Heart right ventricle (tissue), 16 donors: ENCODE measurements at places on chromosomes 1 and 21.
A peak's percentile ranks its signal among the peaks of the same experiment; 100 is the strongest.

- DNase-seq = no peak
Observed at GRCh38 chr1:8525216-8525557, 207.3 kb downstream of the SLC45A1 start.

DNA sequence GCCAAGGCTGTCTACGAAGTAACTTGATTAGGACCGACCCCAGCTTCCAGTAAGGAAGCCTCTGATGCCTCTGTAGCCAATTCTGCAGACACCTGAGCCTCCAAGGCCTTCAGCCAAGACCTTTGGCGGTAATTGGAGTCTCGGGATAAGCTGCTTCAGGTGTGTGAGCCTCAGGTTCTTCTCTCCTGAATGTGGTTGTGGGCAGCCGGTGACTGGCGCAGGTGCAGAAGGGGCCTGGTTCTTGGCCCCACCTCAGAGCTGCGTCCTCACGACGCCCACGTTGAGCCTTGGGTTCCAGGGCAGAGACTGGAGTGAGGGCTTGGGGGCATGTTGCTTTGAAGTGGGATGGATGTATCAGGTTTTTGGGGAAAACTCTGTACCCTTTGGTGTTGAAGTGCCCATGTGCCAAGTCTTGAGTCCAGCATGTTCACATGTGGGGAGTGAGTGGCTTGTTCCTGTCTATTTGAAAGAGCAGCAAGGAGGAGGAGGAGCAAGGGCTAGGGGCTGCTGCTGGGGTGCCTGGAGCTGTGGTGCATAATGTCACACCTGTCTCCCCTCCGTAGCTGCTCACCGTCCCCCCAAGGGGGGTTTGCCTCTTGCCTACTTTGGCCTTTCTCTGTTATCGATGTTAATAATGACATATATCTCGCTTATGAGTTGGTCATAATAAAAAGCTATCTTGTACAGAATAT lies 1.4 kb downstream of the PSEN2 start:
- no peak for DNase-seq

GRCh38 chr1:110633646-110634030 lies 27.5 kb upstream of the KCNA2 start:
- DNase-seq = no peak

GRCh38 chr21:37821786-37822450 lies 94.3 kb downstream of the KCNJ6 start:
- DNase-seq = no peak

DNA sequence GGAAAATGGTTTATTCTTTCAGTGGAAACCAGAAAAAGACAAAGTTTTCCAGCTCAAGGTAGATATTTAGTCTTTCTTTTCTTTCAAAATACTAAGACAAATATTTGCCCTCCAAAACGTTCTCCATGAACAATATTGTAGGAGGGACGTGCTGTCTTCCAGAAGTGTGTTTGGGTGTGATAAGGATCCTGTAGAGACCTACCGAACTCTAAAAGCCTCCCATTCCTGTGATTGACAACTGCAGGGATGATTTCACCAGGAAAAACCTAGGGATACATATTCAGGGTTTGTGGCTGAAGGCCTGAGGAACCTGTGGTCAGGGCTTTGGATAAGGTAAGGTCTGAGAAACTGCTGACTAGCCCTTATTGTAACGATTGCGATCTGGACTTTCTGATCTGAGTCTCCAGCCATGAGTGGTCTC lies 167.1 kb downstream of the ZNF648 start:
- DNase-seq = no peak

GRCh38 chr1:206658981-206659273 lies 23.6 kb downstream of the DYRK3 start:
- no peak for DNase-seq

GRCh38 chr1:92774407-92774806 lies 10.5 kb downstream of the EVI5 start:
- no peak for DNase-seq

DNA sequence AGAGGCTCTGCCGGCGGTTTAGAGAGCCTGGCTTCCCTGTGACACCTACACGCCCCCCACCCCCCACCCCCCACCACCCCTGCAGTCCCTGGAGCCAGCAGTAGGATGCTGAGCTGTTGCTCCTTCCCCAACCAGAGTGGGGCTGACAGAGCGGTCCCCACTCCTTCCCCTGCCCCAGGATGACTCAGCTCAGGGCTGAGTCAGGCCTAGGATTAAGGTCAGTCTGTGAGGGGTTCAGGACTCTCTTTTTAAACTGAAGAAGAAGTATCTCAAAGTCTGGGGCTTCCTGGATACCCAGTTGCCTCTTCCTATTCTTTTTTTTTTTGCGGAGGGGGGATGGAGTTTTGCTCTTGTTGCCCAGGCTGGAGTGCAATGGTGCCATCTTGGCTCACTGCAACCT lies 19.1 kb downstream of the DMBX1 start:
- DNase-seq = no peak

- DNase-seq = no peak
Observed at GRCh38 chr1:154873321-154873950, 3.4 kb upstream of the KCNN3 start.

DNA sequence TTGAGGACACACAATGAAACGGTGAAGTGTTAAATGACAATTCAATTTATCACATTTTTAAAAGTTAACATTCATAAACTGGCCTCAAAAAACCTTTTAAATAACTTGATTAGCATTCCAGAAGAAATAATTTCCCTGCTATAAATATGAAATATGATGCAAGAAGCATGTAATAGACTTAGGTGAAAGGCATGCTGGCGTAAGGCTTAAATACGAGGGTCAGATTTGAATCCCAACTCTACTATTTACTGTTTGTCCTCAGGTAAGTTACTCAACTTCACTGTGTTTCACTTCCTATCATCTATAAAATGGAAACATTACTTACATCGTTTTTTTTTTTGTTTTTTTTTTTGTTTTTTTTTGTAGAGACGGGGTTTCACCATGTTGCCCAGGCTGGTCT lies 40.8 kb downstream of the EPRS1 start:
- DNase-seq = no peak

DNA sequence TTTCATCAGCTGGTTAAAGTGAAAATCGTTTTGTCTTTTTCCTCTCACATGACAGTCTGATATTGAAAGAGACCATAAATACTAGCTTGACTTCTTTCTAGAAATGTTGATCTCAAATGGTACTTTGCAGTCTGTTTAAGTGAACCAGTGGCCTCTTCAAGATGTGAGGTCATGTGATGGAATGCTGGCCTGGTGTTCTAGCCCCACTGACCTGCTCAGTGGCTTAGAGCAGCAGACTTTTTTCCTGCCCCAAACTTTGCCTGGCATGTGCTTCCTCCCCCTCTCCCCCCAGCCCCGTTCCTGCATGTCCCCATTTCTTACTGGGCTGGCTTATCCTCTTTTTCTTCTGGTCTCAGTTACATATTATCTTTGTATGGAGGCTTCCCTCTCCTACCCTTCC lies 34.3 kb downstream of the ZYG11A start:
- DNase-seq = no peak

DNA sequence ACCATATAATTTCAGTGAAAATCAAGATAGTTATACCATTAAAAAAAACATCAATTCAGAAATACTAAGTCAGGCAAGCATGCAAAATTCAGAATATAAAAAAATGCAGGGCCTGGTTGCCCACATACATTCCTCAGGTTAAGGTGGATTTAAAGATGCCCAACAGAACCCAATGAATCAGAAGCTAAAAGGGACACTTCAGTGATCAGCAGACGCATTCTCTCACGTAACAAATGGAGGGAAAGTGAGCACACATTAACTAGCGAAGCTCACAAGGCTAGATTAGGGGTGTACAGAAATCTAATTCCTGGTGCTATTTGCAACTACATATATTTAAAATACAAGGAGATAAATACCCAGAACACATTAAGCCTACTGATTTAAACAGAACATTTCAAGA lies 17.5 kb downstream of the TOMM20 start:
- DNase-seq = no peak

DNA sequence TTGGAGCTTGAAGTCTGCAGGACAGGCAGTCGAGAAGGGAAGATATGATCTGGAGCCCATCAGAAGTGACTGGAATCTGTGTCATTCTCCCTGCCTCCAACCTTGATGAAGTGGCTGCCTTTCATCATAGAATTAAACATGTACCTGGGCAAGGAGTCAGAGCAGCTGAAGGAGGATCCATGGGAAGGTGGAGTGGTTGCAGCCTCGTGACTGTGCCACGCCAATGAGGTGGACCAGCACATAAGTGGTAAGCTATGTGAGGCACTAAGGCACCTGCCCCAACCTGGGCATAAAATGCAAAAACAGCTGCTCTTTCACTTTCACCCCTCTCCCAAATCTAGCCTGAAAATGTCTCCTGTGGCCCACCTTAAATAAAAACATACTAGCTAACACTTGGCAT lies 7.3 kb downstream of the SLC22A15 start:
- no peak for DNase-seq

DNA sequence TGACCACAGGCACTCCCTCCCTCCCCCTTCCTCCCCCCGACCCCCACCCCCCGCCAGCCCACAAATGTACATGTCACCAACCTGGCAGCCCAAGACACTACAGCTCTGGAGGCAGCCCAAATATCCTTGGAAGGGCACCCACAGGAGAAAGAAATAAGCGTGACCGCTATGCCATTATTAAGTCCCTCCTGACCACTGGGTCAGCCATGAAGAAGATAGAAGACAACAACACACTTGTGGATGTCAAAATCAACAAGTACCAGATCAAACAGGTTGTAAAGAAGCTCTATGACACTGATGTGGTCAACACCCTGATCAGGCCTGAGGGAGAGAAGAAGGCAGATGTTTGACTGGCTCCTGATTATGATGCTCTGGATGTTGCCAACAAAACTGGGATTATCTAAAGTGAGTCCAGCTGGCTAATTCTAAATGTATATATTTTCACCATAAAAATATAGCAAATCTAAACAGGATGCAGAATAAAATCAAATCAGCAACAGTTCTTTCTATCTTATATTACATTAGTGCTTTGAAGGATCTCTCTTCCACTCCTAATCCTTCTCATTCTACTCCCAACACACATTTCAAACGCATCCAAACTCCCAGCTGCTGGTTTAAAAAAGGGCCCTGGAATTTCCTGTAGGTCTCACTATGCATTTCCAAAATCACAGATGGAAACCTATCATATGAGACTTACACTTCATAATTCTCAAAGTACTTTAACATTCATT lies 77.4 kb upstream of the SLFNL1 start:
- peak; percentile 17 for DNase-seq

DNA sequence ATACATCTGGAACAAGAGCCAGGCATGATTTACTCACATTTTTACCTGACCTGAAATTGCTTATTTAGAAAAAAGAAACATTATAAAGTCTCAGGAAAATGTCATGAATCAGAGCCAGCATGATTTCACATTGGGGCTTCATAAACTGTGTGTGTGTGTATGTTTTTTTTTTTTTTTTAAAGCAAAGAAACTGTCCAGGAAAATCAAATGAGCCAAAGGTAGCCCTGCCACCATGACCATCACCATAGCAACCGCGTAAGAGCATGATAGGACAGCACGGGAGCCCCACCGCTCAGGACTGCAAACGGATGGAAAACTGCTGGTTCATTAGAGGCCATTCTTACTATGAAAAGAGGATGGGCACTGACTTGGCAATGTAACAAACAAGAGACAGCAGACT lies 139.2 kb downstream of the NTMT2 start:
- DNase-seq = no peak

DNA sequence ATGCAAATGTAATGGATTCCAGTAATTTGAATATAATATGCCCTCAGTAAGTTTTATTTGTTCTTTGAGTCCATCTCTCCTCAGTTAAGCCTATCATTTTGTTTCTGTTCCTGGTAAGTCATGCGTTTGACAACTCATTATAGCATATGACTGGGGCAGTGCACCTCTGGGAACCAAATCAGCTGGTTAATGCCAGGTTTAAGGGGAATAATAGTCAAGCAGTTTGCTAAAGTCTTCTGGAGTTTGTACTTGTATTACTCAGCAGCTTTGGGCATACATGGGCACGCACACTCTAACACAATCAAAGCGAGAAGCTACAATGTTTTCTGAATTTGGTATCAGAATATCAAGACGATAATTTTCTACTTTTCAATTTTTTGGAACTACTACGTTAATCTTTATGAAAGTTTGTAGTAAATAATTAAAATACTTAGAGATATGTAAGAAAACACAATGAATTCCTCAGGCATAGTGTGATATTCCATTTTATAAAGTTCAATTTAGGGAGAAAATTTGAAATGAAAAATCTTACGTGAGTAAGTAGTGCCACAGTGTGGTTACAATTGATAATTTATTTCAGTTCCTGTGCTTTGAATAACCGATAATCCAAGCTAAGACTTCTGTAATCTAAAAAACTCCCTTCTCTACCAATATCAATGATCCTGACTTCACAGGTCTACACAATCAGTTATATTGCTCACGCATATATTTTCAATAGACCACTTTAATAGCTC lies 43.8 kb upstream of the KCTD3 start:
- DNase-seq = no peak

GRCh38 chr1:31155216-31155806 lies 84.4 kb downstream of the NKAIN1 start:
- DNase-seq = peak; percentile 38

- no peak for DNase-seq
Observed at GRCh38 chr21:29481641-29482040, 182.9 kb downstream of the BACH1 start.

- no peak for DNase-seq
Observed at GRCh38 chr1:112721966-112722524, 6.9 kb upstream of the PPM1J start.

GRCh38 chr21:41952568-41953248 lies 1.1 kb downstream of the C2CD2 start:
- DNase-seq = no peak

- DNase-seq = no peak
Observed at GRCh38 chr1:34655206-34655874, 99.5 kb upstream of the GJB5 start.

GRCh38 chr1:99516141-99516540 lies 129.8 kb upstream of the PALMD start:
- no peak for DNase-seq

DNA sequence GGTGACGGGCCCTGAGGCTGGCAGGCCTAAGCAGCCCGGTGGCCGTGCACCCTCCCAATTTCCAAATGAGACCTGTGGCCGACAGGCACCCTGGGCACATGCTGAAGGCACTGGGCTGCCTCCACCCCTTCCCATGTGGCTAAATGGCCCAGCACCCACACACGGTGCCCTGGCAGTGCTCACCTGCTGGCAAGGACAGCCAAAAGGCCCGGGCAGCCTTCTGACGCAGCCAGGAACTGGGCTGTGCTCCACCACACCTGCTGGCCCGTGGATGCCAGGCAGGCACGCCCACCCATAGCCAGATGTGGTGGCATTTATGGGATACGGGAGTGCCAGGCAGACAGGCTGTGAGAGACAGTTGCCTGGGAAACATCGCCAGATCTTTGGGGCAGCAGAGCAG lies 4.0 kb upstream of the FAAP20 start:
- DNase-seq = peak; percentile 31

GRCh38 chr1:170240409-170240808 lies 94.7 kb downstream of the NTMT2 start:
- DNase-seq = no peak

- DNase-seq = no peak
Observed at GRCh38 chr1:158666037-158666436, 20.5 kb downstream of the SPTA1 start.

- no peak for DNase-seq
Observed at GRCh38 chr21:17949421-17949820, 130.3 kb upstream of the C21orf91 start.

- no peak for DNase-seq
Observed at GRCh38 chr21:27693376-27693775, 726.5 kb upstream of the ADAMTS5 start.
